ENCODE measurements at places on chromosomes 5 and 9.

DNA sequence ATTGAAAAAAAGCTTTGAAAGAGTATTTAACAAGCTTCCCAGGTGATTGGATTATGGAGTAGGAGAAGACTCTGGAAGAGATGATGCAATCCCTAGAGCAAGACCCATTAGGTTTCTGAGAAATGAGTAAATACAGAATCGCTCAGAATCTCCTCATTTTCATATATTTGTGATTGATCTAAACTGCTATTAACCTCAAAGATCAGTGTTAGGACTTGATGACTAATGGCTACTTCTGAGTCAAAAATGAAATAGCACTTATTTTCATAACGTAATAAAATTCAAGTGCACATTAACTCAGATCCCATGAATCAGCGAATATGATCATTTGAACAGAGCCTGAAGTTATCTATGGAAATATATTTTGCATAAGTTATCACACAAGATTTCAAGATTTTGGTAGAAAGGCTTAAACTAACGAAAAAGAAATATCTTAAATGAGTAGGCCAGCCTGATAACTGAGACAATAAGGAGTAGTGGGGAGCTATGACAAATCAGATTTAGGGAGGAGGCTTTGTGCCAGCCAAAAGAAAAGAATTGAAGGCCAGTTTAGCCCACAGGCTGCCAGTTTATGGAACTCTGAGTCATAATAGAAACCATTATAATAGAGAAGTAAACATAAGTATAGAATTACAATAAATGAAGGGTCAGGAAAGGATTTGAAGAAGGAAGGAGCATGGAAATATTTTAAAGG lies 106.7 kb upstream of the OSMR start:
- no peak for DNase-seq

DNA sequence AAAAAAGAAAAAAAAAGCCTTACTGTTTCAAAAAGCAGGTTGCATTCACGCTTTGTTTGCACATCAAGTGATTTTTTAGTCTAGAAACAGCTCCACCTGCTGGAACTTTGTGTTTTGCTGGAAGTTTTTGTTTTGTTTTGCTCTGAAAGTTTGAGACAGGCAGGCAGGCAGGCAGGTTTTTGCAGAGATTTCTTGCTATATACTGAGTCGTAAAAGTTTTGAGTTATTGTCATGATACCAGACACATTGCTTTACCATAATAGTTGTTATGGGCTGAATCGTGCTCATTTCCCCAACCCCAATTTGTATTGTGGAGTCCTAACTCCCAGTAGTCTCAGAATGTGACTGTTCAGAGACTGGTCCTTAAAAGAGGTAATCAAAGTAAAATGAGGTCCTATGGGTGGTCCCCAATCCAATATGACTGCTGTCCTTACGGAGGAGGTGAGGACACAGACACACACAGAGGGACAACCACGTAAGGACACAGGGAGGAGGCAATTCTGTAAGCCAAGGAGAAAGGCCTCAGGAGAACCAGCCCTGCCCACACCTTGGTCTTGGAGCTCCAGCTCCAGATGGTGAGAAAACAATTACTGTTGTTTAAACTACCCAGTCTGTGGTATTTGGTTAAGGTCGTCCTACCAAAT lies 20.9 kb downstream of the OR2Y1 start:
- no peak for DNase-seq

GRCh38 chr5:119323601-119324000 lies 32.2 kb upstream of the TNFAIP8 start:
- DNase-seq: no peak

- no peak for DNase-seq
Observed at GRCh38 chr9:105447386-105447813, 434 bp upstream of the FSD1L start.

DNA sequence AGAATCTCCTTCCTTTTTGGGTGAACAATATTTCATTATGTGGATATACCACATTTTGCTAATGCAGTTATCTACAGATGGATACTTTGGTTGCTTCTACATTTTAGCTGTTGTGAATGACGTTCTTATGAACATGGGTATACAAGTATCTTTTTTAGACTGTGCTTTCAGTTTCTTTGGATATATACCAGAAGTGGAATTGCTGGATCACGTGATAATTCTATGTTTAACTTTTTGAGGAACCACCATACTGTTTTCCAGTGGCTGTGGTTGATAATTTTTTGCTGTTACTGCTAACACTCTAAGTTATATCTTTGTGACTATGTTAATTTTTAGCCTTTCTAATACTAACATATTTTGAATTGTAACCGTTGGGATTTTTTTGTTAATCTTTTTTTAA lies 12.5 kb downstream of the WDR70 start:
- no peak for DNase-seq

DNA sequence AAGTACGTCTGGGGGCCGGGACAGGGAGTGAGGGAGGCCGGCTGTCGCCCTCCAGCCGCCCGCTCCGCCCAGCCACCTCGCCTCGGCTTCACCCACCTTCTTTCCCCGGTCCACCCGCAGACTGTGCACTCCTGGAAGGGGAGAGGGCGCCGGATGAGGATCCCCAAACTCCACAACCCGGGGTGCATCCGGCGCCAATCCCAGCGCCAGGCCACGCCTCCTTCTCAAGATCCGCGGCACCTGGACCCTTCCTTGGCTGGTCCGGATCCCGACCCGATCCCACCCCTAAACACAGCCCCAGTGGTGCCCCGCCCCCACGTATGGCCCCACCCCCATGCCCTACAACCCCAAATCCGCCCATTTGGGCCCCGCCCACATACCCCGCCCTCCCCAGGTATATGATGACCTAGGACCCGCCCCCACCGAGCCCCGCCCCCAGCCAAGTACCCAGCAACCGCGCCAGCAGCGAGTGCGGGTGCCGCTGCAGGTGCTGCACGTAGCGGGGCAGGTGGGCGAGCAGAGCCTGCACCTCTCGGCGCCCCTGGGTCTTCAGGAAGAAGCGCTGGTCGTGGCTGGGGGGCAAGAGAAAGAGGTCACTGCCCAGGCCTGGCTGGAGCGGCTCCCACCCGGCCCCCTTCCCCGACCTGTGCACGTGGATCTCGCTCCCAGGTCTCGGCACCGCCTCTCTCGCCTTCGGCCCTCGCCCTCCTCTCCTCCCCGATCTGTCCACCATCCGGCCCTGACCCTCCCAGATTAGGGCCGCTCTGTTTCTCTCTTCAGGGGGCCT lies 3.2 kb downstream of the PIP5KL1 start:
- peak; percentile 57 for DNase-seq

DNA sequence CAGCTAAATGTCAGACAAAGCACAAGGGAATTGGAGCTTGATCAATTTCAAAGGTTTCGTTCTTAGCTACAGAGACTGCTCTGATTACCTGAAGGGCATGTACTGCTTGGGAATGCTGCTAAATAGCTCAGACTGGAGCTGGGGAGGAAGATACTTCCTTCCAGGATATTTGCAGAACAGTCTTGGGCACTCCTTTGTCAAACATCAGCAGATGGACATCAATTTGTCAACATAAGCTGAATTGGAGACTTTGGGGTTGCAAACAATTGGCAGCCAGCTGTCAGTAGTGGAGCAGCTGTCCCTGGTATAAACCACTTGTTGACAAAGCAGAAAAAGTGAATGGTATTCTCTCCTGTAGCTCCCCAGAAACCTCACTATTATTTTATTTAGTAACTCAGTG lies 182.0 kb downstream of the CCDC192 start:
- no peak for DNase-seq

GRCh38 chr9:98985596-98985995 lies 41.9 kb downstream of the COL15A1 start:
- no peak for DNase-seq

GRCh38 chr9:114804505-114804904 lies 1.3 kb downstream of the TNFSF15 start:
- DNase-seq: no peak

DNA sequence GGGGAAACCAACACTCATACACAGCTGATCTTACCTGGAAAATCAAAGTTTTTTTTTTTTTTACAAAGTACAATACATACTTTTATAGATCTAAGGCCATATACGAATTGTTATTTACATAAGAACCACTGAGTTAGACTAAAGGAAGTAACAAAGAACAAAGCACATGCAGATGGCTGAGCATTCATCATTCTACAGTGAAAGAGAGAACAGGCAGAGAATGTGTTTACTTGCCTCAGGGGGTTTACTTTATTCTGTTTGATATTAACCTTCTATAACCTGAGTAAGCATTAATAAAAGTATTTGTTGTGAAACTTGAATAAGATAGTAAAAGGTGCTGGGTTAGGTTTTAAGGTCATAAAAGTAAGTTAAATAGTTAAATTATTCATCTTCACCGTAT lies 54.7 kb downstream of the SLC38A9 start:
- no peak for DNase-seq

DNA sequence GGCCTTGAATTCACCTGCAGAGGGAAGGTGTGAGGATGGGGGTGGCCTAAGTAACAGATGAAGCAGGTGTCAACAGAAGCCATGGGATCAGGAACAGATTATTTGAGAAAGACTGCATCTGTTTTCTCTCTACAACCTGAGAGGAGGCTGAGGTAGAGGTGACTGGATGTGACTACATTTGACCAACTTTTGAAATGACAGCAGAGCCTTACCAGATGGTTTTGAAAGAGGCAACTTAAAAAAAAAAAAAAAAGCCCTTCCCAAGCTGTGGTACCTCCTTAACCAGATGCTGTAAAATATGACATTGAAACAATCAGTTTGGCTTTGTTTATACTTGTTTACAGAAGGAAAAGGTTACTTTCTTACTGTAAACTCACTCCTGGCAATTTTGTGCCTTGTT lies 108.6 kb downstream of the TRIO start:
- no peak for DNase-seq

DNA sequence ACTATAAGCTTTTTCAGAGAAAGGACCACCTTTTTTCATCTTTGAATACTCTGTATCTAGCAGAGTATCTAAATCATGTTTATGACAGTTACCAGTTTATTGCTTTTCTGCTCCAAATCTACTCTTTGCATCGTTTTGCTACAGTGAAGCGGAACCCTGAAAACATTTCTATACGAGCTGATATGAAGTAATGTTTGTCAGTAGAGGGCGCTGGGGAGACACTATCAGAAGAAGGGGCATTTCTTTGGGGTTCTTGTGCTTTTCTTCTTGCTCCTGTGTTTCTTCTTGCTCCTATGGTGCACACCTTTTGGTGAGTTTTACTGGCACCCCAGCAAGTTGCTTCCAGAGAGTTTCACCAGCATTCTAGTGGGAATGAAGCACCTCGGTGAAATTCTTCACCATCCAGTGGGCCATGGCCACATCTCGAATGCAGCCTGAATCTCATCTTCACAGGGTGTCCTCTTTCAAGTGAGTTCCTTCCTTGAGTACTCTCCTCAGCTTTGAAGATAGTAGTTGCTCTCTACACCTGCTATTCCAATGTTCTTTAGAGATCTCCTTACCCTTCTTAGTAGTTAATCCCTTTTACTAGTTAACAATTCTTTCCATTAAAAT lies 98.4 kb downstream of the FGF1 start:
- no peak for DNase-seq

DNA sequence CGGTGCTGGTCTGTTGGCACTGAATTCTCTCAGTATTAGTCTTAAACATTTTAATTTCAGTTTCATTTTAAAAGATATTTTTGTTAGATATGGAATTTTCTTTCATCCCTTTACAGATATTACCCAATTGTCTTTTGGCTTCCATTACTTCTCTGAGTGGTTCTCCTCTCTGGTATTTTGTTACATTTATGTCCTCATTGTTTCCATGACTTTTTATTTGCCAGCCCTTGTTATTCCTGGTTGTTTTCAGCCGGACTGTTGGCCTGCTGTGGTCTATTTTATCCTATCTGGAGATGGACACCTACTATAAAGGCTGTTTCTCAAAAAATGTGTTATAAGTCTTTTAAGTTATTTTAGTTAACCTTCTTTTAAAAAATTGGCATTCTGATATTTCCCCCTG lies 117.2 kb downstream of the ARHGEF28 start:
- no peak for DNase-seq

Data from activated CD8-positive, alpha-beta memory T cell treated with anti-CD3 and anti-CD28 coated beads for 1 hour (primary cell).